ENCODE measurements at places on chromosomes 3 and 15.

GRCh38 chr3:69250014-69250413 is 127.6 kb upstream of the LMOD3 start:
- DNase-seq: no peak

- DNase-seq: no peak
Observed at GRCh38 chr3:12996181-12996506, 77.1 kb downstream of the IQSEC1 start.

GRCh38 chr15:88954431-88955277 is 41.5 kb upstream of the MFGE8 start:
- DNase-seq: no peak

DNA sequence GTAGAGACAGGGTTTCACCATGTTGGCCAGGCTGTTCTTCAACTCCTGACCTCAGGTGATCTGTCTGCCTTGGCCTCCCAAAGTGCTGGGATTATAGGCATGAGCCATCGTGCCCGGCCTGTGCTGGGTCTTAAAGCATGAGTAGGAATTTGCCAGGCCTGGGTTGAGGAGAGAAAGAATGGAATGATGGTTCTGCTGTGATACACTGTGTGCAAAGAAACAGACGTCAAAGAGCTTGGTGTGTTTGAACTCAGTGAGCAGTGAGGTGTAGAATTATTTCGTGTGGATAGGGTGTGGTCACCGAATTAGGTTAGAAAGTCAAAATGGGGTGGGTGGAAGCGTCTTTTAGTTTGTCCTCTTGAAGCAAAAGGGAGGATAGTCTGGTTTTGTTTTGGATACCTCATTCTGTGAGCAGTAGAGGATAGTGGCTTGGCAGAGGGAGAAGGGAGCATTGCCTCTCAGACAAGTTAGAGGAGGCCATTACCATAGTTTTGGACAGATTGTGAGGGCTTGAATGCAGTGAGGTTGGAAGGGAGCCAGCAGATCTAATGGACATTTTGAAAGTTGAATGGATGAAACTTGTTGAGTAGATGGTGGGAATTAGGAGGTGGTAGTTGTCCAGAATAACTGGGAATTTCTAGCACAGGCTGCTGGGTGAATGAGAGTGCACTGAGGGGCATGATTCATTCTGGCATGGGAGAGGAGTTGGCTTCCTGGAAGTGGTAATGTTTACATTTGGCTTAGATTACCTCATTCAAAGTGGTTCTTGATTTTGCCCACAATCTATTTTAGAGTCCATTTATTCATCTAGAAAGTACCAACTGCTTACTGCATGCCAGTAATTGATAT is 27.2 kb downstream of the AKAP13 start:
- no peak for DNase-seq

- DNase-seq: no peak
Observed at GRCh38 chr3:102378216-102378615, 56.6 kb upstream of the ZPLD1 start.

DNA sequence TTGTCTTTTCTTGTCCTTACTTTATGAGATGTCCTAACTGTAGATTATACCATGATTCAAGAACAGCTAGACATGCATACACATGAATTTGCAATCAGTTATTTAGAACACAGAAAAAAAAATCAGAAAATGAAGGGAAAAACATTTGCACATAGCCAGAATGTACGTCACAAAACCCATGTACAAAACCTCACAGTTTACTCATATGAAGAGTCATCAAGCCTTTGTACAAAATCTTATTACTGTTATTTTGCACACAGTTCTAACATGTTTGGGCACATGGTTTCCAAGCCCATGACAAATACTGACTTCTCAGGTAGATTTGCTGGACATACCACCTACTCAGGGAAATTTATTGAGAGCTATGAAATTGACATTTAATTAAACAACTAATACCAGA is 48.2 kb downstream of the MAP3K13 start:
- no peak for DNase-seq

- DNase-seq: no peak
Observed at GRCh38 chr3:12585181-12585580, 28.3 kb downstream of the MKRN2 start.

GRCh38 chr15:51053571-51053970 is 41.1 kb downstream of the TNFAIP8L3 start:
- DNase-seq: no peak

- DNase-seq: no peak
Observed at GRCh38 chr3:3260870-3261269, 81.4 kb upstream of the CRBN start.

GRCh38 chr3:66303491-66303901 is 82.7 kb downstream of the SLC25A26 start:
- no peak for DNase-seq

- no peak for DNase-seq
Observed at GRCh38 chr3:45628746-45629145, 34.2 kb downstream of the LIMD1 start.

DNA sequence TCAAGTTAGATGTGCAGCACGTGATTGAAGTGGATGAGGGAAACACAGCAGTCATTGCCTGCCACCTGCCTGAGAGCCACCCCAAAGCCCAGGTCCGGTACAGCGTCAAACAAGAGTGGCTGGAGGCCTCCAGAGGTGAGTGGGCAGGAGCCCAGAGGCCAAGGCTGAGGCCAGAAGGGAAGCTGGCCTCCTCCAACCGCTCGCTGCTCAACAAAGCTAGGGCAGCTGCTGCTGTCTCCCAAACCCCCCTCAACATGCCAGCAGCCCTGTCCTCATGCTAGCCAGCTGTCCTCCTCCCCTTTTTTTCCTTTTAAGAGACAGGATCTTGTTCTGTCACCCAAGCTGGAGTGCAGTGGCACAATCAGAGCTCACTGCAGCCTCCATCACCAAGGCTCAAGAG is 57.0 kb downstream of the BOC start:
- DNase-seq: no peak

- DNase-seq: no peak
Observed at GRCh38 chr15:95556866-95557225, 773.7 kb upstream of the NR2F2 start.

DNA sequence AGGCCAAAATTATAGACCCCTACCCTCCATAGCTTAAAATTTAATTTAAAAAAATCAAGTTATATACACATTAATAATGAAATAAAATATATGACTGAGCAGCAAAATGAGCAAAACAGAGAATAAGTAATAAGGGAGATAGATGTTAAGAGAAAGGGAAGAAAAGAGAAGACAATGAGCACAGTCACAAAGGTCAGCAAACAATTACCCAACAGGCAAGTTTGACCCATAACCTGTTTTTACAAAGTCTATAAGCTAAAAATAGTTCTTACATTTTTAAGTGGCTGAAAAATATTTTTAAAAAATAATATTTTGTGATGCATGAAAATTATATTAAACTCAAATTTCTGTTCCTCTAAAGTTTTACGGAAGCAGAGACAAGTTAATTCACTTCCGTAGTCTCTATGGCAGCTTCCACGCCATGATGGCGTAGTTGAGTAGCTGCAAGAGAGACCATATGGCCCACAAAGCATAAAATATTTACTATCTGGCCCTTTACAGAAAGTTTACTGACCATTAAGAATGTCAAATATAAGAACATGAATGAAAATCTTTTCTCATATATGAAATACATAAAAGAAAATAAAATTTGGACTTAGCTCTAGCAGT is 47.5 kb downstream of the ACAP2 start:
- no peak for DNase-seq

- no peak for DNase-seq
Observed at GRCh38 chr15:101183226-101183930, 68.5 kb downstream of the CHSY1 start.

DNA sequence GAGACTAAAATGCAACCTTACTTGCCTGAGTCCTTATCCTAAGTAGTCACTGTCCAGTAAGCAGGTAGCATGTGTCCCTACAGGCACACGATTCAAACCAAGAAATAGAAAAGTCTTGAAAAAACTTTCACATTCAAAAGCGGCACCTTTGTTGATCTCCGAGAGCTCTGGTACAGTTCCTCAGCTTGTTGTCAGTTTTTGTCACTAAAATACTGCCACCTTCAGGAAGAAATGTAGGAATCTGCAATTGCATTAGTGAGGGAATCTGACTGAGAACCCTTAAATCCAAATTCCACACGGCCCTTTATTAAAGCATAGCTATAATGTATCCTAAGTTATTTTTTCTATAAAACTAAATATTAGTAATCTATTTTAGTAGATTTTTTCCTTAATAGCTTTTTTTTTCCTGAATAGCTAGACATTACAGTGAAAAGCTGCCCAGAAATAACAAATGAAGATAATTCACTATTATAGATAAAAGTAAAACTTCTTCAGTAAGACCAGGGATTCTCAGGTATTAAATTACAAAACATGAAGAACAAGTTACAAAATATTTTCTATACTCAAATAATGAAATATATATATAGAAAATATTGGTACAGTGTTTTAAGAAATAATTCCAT is 44.0 kb downstream of the CCDC54 start:
- no peak for DNase-seq

DNA sequence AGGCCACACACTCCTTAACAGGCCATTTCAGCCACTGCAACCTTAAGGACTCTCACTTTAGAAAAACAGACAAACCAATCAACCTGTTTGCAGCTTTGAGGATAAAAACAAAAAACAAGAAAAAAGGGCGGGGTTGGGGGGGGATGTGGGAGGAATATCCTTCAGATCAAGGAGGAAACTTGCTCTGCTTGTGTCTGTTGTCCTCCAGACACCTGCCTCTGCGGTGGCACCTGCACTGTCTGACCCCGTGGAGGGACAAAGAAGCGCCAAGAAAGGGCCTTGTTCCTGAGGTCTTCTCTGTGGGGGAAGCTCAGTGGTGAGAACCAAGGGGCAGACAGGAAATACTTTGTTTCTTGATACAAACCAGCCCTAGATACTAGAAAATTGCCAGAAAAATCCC is 70.5 kb downstream of the POLR2M start:
- DNase-seq: no peak

GRCh38 chr3:182886497-182886896 is 93.2 kb downstream of the ATP11B start:
- no peak for DNase-seq

DNA sequence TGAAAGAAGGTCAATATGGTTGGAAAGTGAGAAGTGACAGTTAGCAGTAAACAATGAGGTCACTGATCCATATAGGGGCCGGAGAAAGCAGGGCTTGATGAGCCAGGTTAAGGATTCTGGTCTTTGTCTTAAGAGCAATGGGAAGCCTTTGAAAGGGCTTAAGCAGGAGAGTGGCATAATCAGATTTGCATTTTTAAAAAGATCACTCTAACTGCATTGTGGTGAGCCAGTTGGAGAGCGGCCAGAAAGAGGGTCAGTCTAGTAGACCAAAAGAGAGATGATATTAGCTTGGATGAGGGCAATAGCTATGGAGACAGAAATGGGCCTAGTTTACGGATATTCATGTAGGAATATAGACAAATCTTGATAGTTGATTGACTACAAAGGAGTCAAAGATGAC is 46.6 kb downstream of the CPNE4 start:
- no peak for DNase-seq

DNA sequence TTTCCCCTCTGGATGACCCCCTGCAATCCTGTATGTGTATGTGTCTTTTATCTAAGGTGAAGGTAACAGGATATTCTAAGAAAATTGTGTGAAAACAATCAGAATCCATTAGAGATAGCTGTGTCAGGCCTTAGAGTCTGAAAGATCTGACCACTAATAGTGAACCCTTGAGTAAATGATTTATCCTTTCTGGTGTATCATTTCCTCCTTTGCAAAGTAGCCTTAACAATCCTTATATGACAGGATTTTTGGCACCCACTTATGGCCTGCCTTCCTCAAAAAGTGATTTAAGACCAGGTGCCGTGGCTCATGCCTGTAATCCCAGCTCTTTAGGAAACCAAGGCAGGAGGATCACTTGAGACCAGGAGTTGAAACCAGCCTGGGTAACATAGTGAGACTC is 110.2 kb downstream of the RBPMS2 start:
- DNase-seq: no peak

DNA sequence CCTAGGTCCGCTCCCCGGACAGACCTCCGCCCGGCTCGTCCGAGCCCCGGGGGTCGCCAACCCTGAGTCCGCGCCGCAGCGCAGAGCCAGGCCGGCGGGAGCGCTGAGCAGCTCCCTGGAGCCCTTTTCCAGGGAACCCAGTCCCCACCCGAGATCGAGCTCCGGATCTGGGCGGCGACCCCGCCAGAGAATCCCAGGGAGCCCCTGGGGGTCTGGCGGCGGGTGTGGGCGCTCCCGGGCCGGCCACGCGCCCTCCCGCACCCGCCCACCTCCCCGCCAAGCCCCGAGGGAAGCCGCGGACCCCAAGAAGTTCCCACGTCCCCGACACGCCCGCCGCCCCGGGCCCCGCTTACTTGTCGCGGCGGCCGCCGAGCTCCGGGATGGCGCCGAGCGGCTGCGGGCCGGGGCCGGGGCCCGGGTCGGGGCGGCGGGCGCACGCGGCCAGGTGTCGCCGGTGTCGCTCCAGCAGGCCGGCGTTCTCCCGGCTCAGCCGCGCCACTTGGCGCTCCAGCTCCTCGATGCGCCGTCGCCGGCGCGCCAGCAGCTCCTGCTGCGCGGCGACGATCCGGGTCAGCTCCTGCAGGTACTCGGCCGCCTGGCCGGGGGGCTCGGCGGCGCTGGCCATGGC is 137.7 kb downstream of the NUP210 start:
- no peak for DNase-seq

GRCh38 chr3:38968403-38968802 is 83.3 kb downstream of the SCN11A start:
- DNase-seq: no peak

DNA sequence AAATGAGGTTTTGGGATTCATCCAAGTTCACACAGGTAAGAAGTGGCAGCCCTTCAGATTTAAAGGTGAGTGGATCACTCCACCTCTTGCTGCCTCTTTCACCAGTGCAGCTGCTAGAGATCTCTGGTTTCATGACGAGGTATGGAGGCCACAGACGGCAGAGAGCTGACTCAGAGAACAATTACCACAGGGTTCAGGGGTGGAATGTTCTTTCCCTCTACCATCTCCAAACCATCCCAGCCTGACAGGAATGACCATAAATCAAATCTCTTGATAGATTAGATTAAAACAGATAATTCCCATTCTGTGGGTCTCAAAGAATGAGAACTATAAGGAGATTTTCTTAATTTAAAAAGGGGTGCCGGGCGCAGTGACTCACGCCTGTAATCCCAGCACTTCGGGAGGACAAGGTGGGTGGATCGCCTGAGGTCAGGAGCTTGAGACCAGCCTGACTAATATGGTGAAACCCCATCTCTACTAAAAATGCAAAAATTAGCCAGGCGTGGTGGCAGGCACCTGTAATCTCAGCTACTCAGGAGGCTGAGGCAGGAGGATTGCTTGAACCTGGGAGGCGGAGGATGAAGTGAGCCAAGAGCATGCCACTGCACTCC is 174.2 kb upstream of the ATP11B start:
- DNase-seq: no peak

DNA sequence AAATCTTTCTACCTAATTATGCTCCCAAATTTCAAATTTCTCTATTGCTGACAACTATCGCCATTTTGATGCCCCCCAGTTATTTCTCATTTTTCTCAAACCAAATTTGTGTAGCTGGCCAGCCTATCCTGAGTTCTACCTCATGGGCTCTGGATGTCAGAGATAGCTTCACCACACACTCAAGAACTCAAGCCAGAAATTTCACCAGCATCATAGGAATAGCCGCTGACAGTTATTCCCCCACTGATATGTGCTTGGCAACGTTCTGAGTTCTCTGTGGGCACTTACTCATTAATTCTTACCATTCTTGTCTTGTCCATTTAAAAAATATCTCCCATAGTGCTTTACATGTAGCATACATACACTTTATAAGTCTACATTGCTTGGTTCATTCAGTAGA is 264.7 kb downstream of the FHIT start:
- no peak for DNase-seq
